Activated B cell treated with CpG ODN at 0.5 μM for 24 hours (primary cell): ENCODE measurements at places on chromosomes 16 and 17. TPM values are rescaled to one million over a fixed set of nuclear protein-coding genes. Genes with fewer than 3 reads are reported as not detected.

DNAH2 gene
- total RNA-seq = not detected in 2 replicates

ZDHHC1 gene
- 2.8 and 3.8 TPM in 2 replicates for total RNA-seq

SLC16A5 gene
- total RNA-seq = 4.9 and 5.7 TPM in 2 replicates

KRT20 gene
- not detected in 2 replicates for total RNA-seq

RAMP2 gene
- not detected in 2 replicates for total RNA-seq

CTRB1 gene
- total RNA-seq = not detected in 2 replicates

CRYBA1 gene
- total RNA-seq = not detected in 2 replicates

CARD14 gene
- total RNA-seq = not detected in 2 replicates

USP43 gene
- 0.12 and 0.29 TPM in 2 replicates for total RNA-seq

HOXB5 gene
- not detected in 2 replicates for total RNA-seq

TVP23A gene
- 1.6 and 2.0 TPM in 2 replicates for total RNA-seq

PYDC1 gene
- total RNA-seq = 0.27 TPM in 1 of 2 replicates, not detected in the other

DNA sequence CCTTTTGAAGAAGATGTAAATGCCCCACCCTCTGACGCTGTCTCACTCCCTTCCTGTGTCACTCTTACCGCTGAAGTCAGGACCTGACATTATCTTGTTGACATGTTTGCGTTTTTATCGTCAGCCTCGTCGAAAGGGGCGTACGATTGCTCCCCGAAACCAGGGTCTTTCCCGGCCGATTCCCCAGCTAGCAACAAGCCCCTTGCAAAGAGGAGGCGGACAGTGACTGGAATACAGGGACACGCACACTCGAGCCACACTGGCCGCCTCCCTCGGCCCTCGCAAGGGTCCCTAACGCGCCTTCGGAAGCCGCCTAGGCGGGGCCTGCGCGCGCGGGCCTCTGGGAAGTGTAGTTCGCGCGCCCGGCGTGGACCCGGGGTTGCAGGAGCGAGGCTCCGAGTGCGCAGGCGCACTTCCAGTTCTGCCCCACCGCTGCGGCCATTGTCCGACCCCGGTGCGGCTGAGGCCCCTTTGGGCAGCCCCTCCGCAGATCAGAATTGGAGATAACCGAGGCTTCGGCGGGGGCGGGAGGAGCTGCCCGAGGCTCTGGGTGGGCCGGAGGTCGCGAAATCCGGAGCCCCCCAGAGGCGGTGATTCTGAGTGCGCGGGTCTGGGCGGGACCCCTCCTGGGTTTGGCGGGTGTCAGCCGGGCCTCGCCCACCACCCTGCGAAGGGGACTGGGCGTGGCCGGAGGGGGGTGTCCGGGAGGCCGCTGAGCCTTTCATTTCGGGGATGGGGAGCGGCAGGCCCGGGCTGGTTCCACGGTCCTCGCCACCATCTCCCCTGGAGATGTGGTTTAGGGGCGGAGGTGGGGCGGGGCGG is at the start of gene ZFP90:
ZFP90 (plus strand) TSS at position 412 of the 822 bp plus-strand sequence. CDS start 502 bp downstream, outside the sequence.
- DNase-seq = peak; percentile 87

- no peak for DNase-seq
Measured at GRCh38 chr16:53952215-53953208, 248.6 kb downstream of the FTO start.

GRCh38 chr17:17419631-17420030 is 57.2 kb upstream of the MED9 start:
- DNase-seq = no peak

GRCh38 chr17:72687886-72688285 is 404.6 kb downstream of the SLC39A11 start:
- no peak for DNase-seq

GRCh38 chr17:17425591-17425990 is 51.2 kb upstream of the MED9 start:
- DNase-seq = no peak

- DNase-seq = no peak
Measured at GRCh38 chr17:68170246-68170645, 77.6 kb upstream of the AMZ2 start.

GRCh38 chr17:74514632-74515334 is 16.5 kb downstream of the CD300LB start:
- DNase-seq = no peak

- DNase-seq = no peak
Measured at GRCh38 chr17:77735566-77736198, 222.8 kb upstream of the TNRC6C start.

- no peak for DNase-seq
Measured at GRCh38 chr16:67393111-67393787, at the start of gene TPPP3. Gene TPPP3, minus strand, starts transcription at chr16:67393498. Its CDS starts 2,387 bp downstream, at chr16:67391111.

GRCh38 chr17:52233176-52233575 is 74.7 kb upstream of the CA10 start:
- no peak for DNase-seq

DNA sequence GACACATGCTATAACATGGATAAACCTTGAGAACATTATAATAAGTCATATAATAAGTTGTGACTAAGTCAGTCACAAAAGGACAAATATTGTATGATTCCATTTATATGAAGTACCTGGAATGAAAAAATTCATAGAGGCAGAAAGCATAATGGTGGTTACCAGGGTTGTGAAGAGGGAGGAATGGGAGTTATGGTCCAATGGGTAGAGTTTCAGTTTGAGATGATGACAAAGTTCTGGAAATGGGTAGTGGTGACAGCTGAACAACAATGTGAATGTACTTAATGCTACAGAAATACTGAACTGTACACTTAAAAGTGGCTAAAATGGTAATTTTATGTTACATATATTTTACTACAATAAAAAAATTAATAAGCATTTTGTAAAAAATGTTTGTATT is 49.7 kb downstream of the MYO1D start:
- DNase-seq = no peak

DNA sequence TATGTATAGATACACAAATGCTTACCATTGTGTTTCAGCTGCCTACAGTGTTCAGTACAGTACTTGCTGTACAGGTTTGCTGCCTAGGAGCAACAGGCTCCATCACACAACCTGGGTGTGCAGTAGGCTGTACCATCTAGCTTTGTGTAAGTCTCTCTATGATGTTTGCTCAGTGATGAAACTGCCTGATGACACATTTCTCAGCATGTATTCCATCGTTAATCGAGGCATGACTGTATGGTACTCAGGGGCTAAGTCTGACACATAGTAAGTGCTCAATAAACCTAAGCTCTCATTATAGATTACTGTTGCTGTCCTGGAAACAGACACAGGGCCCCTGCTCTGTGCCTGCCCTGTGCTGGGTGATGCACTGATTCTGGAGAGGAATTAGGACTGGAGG is 18.1 kb downstream of the KCNJ12 start:
- DNase-seq = no peak

DNA sequence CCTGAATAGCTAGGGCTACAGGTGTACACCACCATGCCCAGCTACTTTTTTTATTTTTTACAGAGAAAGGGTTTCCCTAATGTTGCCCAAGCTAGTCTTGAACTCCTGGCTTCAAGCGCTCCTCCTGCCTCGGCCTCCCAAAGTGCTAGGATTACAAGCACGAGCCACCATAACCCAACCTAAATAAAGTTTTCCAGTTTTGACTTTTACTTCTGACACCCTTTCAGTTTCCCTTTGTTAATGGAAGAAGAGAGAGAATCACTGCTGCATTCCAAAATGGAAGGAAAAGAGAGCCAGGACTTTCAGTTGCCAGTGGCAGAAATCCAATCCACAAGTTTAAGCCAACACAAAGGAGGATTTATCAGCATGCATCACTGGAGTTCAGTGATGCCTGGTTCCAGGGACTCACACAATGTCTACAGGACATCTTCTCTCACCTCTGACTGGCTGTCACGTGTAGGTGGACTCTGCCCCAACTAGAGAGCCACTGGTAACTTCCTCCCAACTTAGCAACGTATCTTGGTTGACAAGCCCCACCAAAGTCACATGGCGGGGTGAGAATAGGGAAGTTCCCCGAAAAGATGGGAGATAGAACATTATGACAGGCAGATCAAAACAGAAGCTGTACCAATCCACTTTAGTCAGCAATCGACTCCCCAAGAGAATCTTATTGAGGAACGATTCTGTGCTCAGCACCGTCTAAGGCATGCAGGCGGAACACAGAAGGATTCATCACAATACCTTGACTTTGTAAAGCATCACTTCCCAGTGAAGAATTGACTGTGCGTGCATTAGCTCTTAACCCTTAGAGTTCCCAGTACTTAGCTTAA is 46.5 kb downstream of the GAS7 start:
- DNase-seq = no peak

- DNase-seq = peak; percentile 63
Measured at GRCh38 chr17:75345514-75346167, 56.4 kb upstream of the SLC25A19 start.

DNA sequence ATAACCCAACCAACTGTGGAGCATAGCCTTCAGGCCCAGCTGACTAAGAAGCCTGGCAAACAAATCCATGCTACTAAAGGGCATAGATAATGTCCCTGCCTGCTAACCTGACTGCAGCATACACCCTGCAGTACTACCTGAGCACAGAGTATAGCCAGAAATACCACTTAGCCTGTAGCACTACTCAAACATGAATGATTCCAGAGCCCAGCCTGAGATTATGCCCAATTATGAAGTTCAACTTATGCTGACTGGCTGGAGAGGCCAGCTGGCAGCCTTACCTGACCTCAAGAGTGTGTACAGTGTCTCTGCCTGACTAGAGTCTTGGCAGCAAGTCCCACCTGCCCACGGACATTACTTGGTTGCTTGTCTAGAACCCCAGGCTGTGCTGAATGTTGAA is 1265.3 kb downstream of the CDH11 start:
- no peak for DNase-seq

DNA sequence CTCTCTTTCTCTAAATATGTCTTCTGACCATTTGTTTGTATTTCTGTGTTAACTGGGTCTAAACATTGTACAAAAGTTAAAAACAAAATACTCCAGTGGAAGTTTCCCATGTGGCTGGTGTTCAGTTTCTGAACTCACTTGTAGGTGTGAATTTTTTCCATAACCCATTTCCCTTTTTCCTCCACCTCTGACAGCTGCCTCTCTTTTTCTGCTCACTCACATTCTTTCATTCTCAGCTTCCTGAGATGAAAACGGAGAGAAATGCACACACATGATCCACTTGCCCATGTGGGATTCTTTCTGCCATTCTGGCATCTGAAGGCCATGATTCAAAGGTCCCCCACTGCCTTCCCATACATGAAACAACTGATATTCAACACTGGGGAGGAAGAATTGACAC is 41.1 kb upstream of the ACSM2B start:
- no peak for DNase-seq

- no peak for DNase-seq
Measured at GRCh38 chr17:56851008-56851407, 17.1 kb downstream of the DGKE start.

- no peak for DNase-seq
Measured at GRCh38 chr16:46718214-46718613, 28.8 kb downstream of the ORC6 start.

DNA sequence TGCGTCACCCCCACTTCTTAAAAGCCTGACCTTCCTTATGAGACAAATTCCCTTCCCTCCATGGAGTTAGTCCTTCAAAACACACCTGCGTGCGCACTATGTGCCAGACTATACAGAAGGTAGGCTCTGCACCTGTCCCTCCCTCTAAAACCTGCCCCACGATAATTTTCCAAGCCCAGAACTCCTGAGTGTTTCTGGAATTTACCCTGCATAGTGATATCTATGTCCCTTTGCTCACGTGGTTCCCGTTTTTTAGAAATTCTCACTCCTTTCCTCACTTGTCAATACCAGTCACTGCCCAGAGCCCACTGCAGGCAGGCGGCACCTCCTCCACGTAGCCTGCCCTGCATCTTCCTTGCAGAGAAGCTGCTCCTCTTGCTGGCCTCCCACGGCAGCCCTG is 82.2 kb downstream of the SLC6A2 start:
- no peak for DNase-seq

DNA sequence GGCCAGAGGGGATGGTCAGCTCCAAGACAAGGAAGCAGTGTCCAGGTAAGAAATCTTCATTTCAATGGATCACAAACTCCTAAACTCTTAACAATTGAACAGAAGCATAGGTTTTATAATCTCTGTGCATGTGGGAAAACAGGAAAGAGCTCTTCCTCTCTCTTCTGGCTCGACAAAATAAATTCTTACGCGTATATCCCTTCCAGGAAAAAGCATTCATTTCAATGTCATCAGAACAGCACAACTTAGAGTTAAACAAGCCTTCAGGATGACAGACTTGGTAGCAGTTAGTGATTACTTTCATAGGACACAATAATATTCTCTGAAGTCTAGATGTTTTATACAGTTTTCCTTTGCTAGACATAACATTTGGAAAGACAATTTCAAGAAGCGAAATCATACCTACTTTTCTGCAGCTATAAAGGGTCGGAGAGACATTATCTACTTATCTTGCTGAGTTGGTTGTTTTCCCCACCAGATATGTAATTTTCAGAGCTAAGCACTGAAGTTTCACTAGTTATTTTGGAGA is 19.3 kb upstream of the SLC35G3 start:
- DNase-seq = no peak

DNA sequence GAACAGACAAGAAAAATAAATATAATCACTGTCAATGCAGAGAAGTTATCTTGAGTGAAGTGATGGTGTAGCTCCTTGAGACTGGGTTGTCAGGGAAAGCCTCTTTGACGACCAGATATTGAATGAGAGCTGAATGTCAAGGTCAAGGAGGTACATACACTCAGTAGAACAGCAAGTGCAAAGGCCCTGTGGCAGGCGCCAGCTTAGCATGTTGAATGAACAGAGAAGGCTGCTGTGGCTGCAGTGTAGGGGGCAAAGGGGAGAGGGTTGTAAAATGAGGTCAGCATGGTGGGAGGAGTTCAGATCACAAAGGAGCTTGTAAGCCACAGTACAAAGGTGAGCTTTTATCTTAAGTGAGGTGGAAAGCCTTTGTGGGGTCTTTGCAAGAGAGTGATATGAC is 111.5 kb downstream of the ZFHX3 start:
- DNase-seq = no peak

- no peak for DNase-seq
Measured at GRCh38 chr17:53626286-53626685, 196.4 kb upstream of the KIF2B start.

DNA sequence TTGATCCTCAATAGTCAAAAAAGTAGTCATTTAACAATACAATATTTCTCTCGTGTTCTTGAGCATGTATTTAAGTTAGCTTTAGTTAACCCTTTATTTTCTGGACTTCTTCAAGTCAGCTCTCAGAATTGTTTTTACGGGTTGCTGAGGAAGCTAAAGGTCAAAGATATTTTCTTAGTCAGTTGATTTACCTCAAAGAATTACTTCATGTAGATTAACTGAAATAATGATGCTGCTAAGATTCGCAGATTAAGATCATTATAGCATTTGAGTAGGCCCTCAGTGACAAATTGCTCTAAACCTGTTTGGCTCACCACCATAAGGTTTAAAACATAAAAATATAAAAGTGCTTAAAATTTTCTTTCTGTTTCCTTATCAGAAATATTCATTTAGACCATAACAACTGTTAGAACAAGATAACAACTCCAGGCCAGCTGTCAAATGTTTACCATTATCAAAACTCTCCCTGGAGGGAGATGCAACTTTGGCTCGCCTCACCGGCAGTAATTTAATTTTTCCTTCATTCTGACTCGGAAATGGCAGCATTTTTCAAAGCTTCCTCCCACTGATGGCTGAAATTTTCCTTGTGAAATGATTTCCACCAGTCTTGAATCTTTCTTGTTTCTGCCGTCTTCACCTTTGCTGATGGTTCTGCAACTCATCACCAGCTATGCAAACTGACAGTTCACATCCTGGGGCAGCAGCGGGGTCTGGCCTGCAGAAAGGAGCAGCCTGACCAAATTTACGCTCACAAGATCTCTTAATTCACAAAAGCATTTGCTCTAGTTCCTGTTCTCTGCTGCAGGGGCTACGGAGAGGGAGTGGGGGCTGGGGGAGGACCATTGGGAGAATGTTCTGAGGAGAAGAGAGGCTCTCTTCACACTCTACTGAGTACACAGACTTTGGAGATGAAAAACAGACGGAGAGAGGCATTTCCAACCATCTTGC is 254.8 kb upstream of the TBX2 start:
- DNase-seq = no peak

GRCh38 chr16:86984343-86984742 is 332.8 kb downstream of the C16orf95 start:
- DNase-seq = no peak
